Stimulated activated CD4-positive, alpha-beta T cell treated with anti-CD3 and anti-CD28 coated beads, Interleukin-2, amount 100 ng/mL, for 24 hours (primary cell): ENCODE measurements at places on chromosomes 1 and 21.

- no peak for DNase-seq
These were observed 28.2 kb downstream of the UBE2G2 start for GRCh38 chr21:44773291-44773932.

- no peak for DNase-seq
These were observed 877 bp upstream of the SLX9 start for GRCh38 chr21:44938772-44939531.

GRCh38 chr1:47751996-47752451 lies 245.2 kb downstream of the TRABD2B start:
- DNase-seq: no peak

DNA sequence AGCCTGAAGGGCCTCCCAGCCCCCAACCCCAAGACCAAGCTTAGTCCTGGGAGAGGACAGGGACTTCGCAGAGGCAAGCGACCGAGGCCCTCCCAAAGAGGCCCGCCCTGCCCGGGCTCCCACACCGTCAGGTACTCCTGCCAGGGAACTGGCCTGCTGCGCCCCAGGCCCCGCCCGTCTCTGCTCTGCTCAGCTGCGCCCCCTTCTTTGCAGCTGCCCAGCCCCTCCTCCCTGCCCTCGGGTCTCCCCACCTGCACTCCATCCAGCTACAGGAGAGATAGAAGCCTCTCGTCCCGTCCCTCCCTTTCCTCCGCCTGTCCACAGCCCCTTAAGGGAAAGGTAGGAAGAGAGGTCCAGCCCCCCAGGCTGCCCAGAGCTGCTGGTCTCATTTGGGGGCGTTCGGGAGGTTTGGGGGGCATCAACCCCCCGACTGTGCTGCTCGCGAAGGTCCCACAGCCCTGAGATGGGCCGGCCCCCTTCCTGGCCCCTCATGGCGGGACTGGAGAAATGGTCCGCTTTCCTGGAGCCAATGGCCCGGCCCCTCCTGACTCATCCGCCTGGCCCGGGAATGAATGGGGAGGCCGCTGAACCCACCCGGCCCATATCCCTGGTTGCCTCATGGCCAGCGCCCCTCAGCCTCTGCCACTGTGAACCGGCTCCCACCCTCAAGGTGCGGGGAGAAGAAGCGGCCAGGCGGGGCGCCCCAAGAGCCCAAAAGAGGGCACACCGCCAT lies 21.9 kb upstream of the ARF1 start:
- no peak for DNase-seq

- DNase-seq: no peak
These were observed 21.4 kb upstream of the PKN2 start for GRCh38 chr1:88662723-88663122.

- no peak for DNase-seq
These were observed 150.8 kb downstream of the MAST2 start for GRCh38 chr1:45953934-45954847.

- DNase-seq: no peak
These were observed 187.5 kb downstream of the LMX1A start for GRCh38 chr1:165169028-165169427.
